Fibroblast of lung (primary cell): ENCODE measurements at places on chromosomes 5 and 9.

DNA sequence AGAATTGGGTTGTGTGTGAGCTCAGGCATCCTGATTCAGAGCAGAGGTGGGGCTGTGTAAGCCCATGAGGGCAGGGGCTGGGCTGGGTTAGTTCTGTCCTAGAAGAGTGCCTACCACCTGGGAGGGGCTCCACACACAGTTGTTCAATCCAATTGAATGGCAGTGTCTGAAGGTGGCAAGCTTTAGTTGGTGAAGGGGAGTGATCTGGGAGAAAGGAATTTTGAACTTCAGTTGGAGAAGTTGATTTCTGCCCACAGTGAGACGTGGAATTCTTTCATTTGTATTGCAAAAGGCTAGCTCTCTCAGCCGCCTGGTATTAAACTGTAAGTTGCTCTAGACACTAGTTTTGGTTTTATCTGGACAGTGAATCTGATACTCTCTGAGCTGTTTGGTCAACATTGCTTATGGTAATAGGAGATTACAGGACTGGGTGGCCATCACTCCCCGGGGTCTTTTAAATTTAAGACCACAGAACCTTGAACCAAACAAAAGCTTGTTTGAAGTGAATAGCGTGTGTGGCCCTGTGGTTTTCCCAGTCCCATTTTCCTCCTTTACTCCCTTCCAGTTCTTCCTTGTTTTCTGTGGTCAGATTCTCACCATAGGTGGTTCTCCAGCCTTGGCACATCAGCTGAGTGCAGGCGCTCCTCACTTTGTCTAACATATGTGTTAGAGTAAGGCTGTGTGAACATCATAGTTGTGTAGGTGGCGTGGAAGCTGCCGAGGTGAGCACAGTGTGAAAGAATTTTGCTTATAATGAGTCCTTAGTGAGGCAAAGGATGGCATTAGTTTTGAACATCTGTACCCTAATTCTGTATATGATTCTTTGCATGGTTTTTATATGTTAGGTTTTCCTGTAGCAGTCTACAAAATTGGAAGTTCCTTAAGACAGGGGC is 78.0 kb downstream of the ARHGAP26 start:
- DNase-seq, result peak; percentile 75

GRCh38 chr5:74977471-74977870 is 74.9 kb downstream of the GCNT4 start:
- DNase-seq, result no peak

- DNase-seq, result peak; percentile 40
These were observed 63.1 kb downstream of the ADAMTS6 start for GRCh38 chr5:65418661-65419060.

- DNase-seq, result no peak
These were observed 5.9 kb upstream of the CDH6 start for GRCh38 chr5:31187591-31187990.

DNA sequence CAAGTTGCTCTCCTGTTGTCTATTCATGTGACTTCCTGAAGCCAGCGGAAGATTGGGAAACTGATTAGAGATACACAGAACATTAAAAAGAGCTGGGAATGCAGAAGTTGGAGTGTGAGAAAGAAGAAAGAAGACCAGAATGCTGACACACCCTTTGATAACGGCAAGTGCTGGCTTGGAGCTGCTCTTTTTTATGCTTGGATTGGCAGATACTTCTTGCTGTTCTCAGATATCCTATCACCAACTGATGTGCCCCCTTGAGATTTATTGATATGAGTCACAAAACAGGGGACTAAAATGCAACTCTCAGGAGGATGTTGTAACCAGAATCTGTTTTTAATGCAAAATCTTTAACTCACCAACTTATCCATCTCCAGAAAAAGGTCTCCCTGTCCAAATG is 56.0 kb upstream of the ASTN2 start:
- DNase-seq, result no peak

GRCh38 chr9:37914701-37915358 is 10.9 kb upstream of the SLC25A51 start:
- no peak for DNase-seq

DNA sequence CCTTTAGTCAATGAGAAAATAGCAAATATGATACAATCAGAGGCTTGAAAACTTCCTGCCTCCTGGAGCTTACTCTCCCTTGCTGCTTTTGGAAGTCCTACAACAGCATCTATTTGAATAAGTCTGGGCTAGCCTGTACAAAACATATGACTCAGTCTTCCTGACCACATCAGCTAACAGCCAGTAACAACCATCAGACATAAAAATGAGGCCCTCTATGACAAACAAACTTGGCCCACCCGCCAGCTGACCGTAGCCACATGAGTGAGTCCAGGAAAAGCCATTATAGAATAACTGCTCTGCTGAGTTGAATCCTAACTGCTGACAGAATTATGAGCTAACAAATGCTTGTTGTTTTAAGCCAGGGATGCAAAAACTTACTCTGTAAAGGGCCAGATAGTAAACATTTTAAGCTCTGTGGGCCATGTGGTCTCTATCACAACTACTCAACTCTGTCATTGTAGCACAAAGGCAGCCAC is 347.6 kb downstream of the PTPRD start:
- peak; percentile 96 for DNase-seq

DNA sequence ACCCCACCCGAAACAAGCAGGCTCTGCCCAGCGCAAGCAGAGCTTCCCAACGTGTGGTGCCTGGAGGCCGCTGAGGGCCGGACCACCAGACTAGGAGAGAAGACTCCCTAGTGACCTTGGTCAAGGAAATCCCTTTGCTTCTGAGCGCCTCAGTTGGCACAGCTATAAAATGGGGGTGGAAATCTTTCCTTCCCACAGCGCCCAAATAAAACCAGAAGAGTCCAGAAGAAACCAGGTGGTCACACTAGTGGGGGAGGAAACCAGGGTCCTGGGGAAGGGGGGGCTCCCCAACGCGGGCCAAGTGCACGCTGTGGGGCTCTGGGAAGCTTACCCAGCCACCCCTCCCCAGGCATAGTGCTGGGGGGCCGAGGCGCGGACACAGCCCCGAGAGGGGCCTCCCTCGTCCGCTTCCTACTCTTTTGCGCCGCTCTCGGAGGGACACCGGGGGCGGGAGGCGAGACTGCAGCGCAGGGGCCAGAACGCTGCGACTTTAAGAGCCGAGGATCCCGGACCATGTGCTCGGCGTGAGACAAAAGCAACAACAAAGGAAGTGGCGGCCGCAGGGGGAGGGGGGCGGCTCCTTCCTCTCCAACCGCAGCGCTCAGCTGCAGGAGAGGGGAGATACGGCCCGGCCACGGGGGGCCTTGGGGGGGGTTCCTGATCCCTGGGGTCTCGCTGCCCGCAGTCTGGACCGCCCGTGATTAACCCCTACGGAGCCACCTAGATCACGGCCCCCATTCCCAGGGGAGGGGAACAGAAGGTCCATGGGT is 885 bp downstream of the RNF44 start:
- peak; percentile 79 for DNase-seq

DNA sequence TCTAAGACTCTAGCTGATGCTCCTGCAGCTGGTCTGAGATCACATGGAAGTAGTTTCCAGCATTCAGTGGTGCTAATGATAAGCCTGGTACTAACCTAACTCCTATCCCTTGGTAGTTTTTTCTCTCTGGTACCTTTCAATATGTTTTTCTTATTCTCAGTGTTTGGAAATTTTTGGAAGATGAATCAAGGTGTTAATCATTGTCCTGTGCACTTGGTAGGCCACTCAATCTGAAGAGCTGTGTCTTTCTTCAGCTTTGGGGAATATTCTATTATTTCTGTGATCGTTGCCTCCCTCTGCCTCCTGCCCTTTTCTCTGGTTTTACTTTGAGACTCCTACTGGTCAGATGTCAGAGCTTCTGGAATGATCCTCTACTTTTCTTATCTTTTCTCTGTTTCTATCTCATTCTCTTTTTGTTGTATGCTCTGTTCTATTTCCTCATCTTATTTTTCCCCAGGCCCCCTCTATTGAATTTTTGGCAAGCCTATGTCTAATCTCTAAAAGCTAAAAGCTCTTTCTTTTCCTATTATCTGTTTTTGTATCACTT is 136.8 kb downstream of the APBA1 start:
- DNase-seq, result no peak

DNA sequence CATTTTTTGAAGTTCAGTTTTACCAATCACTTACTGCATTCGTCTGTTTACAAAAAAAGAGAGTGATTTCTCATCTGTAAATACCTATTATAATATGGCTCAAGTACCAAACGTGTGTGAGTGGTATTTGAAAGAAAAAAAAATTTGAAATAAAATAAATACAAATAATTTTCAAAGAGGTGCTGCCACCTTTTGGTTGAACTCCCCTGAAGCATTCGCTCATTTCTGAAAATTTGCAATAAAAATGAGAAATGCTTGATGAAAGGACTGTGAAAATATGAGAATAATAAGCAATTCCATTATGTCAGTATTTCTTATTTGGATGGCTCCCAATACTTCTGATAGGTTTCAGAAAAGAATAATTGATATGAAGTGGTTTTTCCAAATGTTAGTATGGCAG is 409.9 kb downstream of the CTNND2 start:
- no peak for DNase-seq

GRCh38 chr9:650362-650761 is 191.1 kb upstream of the DMRT1 start:
- peak; percentile 19 for DNase-seq

DNA sequence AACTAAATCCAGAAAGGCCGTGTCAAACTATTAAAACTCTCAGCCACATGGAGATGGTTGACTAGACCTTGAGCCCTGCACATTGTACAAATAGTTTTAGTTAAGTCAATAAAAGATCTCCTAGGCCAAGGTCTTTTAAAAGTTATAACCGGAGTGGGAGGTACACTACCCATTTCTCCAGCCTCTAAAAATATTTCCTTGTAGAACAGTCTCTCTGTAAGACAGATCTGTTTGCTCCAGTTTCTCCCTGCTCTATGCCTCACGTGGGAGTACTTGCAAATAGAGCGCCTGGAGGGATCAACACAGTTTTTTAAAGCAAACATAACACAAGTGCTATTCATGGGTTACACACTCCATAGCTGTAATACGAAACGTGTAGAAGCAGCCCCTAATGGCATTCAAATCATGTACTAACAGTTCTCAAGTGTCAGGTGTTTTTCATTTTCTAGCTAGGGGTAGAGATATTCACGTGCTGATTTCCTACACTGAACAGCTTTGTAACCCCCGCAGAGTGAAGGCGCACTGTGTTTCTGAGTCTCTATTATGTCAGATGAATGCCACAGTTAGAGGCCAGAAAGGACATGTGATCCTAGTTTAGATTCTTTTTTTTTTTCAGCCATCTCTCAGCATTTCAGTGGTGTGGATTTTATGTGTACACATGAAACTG is 703.4 kb upstream of the GRAMD2B start:
- DNase-seq, result peak; percentile 49

DNA sequence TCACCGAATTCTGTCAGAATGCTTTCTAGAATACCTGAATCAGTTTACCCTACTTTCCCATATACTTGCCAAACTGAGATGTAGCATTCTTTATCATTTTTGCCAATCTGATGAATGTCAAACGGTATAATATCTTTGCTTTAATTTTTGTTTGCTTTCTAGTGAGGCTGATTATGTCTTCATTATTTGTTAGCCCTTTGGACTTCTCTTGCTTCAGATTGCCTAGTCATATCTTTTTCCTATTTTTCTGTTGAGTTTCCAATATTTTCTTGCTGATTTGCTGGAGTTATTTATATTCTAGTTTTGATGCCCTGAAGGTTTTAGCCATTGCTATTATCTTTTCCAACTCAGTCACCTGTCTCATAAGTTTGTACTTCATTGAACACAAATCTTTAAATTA is 40.3 kb upstream of the GPBP1 start:
- DNase-seq, result no peak

- DNase-seq, result peak; percentile 13
These were observed 29.2 kb downstream of the EXOC3 start for GRCh38 chr5:472076-472655.

GRCh38 chr5:62465985-62466925 is 53.7 kb downstream of the IPO11 start:
- peak; percentile 26 for DNase-seq

DNA sequence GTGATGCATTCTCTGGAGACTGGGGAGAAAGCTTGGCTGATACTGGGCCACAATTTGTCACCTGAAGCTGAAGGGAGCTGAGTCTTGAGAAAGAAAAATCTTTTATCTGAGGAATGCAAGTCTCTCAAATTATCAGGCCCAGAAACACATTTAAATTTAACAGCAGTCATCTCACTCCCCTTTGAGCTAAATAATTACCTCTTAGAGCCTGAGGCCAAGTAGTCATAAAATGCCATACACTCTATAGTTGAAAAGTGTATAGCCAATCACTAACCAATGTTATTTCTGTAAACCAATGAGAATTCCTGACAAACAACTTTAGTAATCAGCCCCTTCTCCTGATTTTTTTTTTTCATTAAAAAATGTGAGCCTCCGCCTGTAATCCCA is 32.7 kb upstream of the DAPK1 start:
- DNase-seq, result no peak

- DNase-seq, result no peak
These were observed 5.8 kb downstream of the RGS14 start for GRCh38 chr5:177363565-177363964.

GRCh38 chr9:131856105-131856504 is 116.2 kb upstream of the RAPGEF1 start:
- DNase-seq, result no peak

DNA sequence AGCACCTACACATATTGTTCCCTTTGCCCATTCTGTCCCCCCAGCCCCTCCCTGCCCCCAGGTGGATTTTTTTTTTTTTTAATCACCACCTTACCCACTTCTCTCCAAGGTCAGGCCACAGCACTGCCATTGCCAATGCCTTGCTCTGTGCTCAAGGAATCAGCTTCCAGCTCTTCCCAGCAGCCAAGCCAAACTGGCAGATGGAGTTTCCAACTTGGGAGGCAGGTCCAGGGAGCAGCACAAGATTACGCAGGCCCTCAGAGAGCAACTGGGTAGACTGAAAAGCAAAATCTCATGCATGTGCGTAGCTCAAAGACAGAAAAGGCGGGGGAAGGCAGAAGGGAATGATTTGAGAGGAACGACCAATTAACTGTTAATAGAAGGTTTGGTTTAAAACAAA is 15.1 kb downstream of the GRHPR start:
- DNase-seq, result no peak

- DNase-seq, result no peak
These were observed 19.8 kb downstream of the TDRD7 start for GRCh38 chr9:97431549-97432143.

DNA sequence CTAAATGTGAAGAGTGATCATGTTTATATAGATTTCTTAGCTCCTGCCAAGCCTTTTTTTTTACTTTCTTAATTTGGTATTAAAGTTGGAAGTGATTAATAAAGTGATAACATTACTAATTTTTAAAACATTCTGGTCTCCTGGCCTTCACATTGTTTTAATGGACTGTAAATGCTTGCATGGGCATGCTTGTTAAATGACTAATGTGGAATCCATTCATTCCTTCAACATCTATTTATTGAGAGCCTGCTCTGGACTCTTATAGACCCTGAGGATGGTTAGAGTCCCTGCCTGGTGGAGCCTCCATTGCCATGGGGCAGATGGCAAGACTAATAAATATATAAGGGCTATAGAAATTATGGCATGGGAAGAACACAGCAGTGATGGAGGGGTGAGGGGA is 103.5 kb downstream of the NTRK2 start:
- peak; percentile 84 for DNase-seq
